ENCODE measurements at places on chromosomes 2 and 18.

DNA sequence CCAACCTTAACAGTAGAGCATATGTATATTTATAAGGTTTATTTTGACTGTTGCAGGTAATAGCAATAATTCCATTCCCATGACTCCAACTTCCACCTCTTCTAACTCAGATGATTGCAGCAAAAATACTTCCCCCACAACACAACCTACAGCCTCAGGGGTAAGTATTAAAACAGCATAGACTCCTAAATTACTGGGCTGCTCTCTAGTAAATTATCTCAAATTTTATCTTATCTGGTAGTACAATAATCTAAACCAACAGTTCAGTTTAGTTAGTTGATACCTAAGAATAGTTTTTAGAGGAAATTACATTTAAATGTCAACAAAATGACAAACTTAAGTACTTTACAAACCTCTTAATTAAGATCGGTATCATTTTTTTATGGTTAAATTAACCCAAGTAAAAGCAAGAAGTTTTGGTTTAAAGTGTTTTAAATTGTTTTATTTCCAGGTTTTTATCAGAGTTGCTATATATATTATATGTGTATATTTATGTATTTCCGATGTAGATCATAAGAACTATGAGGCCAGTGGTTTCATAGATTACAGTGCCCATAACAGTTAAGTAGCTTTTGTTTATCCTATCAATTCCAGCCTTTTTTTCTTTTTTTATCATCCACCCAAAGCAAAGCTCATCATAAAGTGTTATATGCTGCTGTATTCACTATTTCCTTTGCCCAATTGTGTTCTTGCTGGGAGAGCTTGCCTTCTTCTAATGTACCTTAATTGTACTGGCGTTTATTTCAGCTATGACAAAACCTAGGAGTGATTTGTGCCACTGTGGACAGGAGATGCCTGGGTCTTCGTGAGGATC lies 13.7 kb downstream of the GATA6 start:
- DNase-seq: no peak

DNA sequence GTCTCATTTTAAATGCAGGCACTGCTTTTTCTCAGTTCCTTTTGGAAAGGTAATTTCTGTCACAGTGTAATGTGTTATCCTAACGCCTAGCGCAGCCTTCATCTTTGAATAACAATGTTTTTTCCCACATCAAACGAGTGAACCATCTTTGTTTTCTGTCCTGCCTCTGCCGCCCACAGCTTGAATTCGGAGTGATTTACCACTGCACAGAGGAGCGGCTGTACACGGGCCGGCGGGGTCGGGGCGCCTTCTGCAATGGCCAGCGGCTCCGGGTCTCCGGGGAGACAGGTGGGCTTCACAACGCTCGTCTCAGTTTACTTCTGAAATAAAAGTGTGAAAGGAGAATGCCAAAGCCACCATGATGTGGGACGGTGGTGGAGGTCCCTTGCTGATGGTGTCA lies 32.8 kb downstream of the IMPA2 start:
- no peak for DNase-seq

DNA sequence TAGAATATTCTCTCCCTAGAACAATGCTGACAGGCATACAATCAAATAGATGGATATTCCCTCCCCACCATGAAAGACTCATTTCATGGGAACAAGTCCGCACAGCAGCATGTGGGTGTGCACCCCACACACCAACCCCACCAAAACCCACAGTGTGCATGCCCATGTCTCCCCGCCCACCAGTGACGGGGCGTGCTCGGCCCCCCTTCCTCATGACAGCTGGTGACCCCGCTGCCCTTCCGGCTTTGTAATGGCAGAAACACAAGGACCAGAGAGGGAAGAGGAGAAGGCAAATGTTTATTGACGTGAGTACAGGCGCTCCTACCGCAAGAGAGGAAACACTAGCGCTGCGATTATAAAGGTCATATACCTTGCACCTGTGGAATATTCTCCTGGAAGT lies 30.8 kb upstream of the ODC1 start:
- no peak for DNase-seq

DNA sequence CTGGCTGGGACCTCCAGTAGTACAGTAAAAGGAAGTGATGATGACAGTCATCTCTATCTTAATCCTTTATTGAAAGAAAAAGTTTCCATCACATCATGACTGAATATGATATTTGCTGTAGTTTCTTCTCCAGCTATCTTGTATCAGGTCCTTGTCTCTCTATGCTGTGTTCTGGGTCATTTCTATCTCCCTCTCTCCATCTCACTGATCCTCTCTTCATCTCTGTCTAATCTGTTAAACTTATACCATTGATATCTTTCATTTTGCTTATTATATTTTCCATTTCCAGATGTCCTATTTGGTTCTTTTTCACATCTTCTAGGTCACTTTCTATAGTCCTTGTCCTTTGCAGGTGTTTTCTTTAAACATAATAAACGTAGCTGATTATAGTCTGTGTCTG lies 12.3 kb downstream of the CYS1 start:
- DNase-seq: no peak

DNA sequence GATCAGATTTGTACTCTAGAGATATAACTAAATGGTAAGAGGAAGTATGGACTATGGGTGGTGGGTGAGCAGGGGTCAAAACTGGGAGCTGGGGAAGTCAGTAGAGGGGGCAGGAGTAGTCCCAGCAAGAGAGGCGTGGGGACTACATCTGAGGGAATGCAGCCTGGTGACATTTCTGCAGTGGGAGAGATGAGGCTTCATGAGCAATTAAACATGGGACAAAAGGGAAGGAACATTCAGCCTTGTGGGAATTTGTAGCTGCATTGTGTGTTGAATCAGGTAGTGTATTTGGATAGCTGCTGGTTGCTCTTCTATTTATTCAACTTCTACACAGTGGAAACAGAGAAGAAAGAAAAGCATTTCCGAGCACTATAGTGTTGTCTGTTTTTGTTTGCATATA lies 3.6 kb downstream of the CNOT11 start:
- no peak for DNase-seq

DNA sequence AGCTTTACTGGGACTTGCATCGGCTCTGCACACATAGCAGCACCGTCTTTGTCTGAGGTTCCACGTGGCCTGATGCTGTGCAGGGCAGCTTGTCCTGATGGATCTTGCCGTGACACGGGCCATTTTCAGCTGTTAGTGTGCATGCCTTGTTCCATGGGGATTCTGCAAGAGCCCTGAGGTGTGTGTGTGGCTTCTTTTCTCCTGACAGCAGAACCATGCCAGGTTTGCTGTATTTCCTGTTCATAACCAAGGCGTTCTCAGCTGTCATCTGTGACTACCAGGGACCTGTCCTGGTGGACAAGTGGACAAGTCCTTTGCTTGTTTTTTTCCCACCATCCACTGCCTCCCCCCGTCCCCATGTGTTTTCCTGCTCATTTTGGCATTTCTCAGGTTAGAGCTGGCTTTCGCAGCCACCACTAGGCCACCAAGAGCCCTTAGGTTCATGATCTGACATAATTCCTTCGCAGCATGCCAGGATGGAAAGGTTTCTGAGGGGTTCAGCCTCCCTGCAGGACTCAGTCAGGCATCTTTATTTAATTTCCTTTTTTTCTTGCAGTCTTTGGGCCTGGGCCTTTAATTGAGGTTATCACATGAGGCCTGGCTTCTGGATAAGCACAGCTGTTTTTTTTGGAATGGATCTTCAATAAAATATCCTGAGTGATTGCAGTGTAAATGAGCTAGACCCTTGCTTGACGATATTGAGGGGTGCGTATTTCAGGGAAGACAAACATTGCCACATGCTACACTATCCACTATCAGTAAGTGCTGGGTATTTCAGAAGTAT lies 139.4 kb downstream of the NCK2 start:
- DNase-seq: no peak

DNA sequence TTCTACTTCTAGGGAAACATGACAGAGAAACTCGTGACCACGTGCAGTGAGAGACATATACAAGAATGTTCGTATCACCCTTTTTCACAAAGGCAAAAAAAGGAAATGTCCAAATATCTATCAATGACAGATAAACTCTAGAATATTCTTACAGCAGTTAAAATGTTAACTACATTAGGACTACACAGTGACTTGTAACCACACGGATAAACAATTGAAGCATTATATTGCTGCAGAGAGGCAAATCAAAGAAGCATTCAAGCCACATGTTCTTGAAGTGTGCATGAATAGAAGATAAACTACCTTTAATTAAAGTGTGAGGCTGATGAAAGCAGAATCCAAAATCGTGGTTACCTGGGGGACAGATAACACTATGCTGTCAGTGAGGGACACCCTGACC lies 935.3 kb upstream of the KLHL29 start:
- DNase-seq: no peak

DNA sequence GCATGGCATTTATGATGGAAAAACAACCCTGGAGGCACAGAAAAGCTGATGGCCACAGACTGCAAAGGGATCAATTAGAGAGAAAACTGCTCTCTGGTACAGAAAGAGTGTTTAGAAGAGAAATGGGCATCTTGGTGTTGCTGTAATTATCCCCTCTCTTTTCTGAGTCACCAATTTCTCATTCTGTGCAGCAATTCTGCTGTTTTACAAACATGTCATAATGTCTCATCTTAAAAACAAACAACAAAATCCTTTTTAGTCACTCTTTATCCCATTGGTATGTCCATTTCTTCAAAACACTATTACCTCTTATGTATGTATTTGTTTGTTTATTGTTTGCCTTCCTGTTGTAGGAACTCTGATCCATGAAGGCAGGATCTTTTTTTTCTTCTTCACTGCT lies 73.9 kb upstream of the HK2 start:
- no peak for DNase-seq

GRCh38 chr2:185477452-185477851 lies 261.2 kb upstream of the FSIP2 start:
- no peak for DNase-seq

DNA sequence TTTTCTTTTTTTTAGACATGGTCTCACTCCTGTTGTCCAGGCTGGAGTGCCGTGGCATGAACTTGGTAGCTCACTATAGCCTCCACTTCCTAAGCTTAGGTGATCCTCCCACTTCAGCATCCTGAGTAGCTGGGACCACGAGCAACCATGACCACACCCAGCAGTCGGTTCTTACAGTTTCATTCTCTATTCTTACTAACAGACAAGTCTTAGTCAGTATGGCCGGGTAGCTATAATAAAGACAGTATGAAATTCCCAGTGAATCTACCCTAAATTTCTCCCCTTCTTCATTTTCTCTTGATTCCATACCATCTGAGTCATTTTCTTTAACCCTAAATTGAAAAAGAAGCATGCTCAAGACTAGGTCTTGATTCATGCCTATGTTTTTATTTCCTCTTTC lies 775.3 kb upstream of the NRXN1 start:
- no peak for DNase-seq

GRCh38 chr2:28670856-28671255 lies 80.8 kb upstream of the PPP1CB start:
- DNase-seq: no peak

DNA sequence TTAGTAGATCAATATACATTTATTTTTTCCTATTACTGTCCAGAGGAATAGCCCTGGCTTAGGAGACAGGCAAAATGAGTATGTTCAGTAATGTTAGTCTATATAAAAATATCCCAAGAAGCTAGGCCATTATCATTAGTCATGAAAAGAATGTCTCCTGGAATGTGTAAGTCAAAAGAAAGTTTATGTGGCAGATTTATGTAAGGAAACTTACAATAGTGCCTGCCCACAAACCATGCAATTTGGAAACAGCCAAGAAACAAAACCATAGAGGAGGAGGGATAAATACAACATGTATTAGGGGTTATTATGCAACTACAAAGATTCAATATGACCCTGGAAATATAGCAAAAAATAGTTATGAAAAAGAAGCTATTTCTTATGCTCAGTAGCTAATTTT lies 96.3 kb downstream of the NOL4 start:
- DNase-seq: no peak

DNA sequence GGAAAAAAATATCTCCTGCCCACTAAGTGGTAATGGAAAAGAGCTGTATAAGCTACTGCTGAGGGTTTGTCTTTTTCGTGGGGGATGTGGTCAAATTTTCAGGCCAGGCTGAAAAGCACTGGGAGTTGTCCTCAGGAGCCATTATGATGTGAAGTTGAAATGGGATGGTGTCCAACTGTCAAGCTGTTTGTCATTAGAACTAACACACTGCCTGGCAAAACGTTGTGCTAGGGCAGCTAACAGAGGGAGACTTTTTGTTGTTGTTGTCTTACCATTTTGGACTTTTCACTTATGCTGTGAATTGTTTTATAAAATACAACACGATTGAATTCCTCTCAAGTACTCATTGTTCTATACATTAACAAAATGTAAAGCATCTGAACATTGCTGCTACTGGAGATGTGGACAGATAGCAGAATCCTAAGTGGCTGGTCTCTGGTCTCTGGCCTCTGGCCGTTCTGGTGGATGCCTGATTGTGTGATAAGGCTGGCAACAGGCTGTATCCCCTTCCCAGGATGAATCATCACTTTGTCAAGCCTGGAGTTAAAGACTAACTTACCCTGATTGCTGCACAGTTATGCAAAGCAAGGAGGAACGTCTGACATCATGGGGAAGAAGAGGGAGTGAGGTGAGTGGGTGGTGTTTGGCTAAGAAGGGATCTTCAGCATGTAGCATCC lies 2.3 kb downstream of the MYO1B start:
- DNase-seq: no peak

DNA sequence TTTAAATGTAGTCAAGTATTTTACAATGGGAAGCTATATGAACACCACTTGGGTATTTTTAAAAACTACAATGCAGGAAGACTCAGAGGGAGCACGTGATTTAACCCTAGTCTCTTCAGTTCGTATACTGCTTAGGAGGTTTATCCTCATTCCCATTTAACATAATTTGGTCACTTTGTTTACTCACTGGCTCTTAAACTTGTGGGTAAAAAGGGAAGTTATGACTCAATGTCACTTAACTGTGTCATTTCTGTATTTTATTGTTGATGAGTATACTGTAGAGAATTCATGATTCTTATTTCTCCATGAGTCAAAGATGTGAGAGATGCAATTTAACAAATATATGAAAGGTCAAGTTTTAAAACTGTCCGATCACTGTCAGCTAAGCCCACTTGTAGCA lies 48.2 kb downstream of the SLC66A3 start:
- no peak for DNase-seq

- DNase-seq: no peak
These were observed 100.8 kb upstream of the ASAP2 start for GRCh38 chr2:9105601-9106337.

DNA sequence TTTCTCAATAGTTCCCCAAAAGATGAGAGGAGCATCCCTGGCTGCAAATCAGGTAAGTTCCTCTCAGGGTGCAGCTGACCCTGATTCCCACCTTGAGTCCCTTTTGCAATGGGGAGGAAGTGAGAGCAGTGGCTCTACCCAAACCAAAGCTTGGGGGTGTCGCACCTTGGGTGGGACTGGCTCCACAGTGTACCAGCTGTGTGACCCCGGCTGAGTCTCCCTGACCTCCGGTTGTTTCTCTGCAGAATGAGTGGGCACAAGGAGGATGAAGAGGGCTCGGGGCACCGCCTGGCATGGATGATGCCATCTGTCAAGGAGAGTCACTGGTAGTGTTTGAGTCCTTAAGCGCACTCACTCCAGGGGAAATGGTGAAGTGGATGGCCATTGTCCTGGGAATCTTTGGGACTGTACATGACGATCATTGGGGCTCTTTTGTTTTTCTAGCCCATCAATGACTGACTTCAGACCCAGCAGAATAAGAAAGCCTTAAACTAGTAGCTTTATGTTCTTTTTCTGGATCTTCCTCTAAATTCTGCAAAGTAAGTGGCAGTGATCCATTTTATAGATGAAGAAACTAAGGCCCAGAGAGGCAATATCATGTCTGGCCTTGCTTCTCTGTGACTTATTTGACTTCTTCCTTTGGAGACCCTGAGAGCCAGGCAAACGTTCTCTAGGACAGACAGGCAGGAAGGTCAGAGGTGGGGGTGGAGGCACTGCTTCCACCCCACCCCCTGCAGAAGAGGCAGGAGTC lies 106.3 kb upstream of the ST3GAL5 start:
- DNase-seq: no peak

Measured in activated CD8-positive, alpha-beta memory T cell treated with anti-CD3 and anti-CD28 coated beads for 4 hours (primary cell).